NCI-H1092 (cell line): ENCODE measurements at places on chromosomes 16 and 17.

- DNase-seq = no peak
Observed at GRCh38 chr17:45073414-45074070, 12.4 kb downstream of the NMT1 start.

GRCh38 chr17:16971458-16972338 is at the start of gene TNFRSF13B:
TSS of gene TNFRSF13B (minus strand) at chr17:16972118. CDS start at chr17:16972075, 43 bp downstream.
- no peak for DNase-seq

DNA sequence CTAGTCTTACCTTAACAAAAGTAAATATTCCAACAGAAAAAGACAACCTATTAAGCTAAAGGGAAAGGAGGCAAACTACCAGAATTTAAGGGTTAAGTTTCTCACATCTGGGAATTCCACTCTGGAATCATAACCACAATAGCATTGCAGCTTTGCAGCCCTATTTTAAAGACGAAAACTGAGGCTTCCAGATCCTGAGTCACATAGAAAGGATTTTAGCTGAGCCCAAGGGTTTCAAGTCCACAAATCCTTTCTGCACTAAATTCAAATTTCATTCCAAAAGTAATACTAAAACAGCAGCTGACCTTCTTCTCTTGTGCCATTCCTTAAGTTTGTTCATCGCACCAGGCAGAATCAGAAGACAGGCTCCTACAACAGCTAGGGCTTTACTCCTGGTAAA is 17.8 kb downstream of the XYLT1 start:
- DNase-seq = no peak

DNA sequence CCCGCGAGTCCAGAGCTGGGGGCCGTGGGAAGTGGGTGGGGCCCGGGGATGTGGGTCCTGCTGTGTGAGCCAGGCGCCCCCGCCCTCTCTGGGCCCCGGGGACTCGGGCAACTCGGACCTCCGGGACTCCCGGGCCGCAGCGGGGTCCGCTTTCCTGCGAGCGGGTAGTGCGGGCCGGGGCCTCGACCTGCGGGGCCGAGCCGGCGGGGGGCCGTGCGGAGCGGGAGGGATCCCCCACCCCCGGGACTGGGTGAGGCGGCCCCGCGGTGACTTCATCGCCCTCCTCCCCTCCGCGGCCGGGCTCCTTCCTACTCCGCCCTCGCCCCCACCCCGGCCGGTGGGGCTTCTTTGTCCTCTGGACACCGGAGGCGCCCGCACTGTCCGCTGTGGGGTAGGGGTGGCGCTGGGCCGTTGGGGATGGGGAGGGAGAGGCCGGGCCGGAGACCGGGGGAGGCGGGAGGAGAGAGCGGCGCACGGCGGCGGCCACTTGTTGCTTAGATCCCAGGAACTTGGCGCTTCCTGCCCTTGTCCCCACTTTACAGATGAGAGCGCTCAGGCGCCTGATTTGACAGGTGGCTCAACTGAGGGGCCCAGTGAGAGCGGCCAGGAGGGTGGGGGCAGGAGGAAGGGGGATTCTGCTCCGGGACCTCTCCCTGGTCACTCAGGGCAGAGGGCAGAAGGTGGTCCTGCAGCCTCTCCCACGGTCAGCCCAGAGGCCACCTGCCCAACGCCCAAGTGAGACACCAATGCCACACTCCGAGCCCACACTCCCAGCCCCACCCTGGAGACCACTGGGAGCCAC is 874 bp downstream of the CMTM3 start:
- DNase-seq = no peak

DNA sequence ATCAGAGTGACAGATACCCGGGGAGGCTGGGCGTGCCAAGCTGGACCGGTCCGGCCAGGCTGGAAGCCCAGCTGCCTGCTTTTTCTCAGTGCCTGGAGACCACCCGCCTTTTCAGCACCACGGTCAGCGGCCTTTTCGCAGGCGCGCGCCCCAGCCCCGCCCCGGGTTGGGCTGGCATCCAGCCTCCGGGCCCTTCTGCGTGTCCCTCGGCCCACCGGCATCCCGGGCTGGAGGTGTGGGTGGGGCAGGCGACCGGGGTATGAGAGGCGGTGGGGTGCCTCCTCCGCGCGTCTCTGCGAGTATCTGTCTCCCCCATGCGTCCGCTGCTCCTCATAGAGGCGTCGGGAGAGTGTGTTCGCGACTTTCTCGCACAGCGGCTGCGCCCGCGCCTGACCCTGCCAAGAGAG is 102.5 kb downstream of the MRM1 start:
- DNase-seq = no peak

DNA sequence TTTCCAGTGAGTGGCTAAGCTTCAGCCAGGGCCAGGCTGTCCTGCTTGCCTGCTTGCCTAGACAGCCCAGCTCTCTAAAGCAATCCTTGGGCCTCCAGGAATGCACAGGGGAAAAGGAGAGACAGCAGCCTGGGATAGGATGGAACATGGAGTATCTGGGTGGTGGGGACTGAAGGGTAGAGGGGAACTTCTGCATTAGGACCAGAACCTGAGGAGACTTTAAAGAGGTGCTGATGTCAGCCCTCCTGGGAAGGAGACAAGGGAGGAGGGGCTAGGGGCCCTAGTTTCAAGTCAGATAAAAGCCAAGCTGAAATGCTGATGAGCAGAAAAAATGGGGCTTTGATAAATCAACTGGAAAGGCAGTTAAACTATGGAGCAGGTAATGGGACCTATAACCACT is 1.8 kb downstream of the HOXB7 start:
- no peak for DNase-seq

DNA sequence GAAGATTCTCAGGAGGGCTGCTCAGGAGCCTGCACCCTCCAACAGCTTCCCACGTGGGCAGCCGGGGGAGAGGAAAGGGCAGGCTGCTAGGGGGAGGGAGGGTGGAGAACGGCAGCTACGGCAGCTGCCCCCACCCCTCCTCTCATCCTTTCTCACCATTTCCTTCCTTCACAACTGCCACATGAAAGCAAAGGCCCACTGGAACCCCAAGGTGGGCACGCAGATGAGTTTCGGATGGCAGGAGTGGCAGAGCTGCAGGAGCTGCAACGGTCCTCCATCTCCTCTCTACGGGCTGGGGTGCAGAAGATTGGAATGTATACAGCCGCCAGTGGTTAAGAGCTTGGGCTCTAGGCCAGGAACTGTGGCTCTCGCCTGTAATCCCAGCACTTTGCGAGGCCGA is 77.7 kb downstream of the GAS7 start:
- no peak for DNase-seq

DNA sequence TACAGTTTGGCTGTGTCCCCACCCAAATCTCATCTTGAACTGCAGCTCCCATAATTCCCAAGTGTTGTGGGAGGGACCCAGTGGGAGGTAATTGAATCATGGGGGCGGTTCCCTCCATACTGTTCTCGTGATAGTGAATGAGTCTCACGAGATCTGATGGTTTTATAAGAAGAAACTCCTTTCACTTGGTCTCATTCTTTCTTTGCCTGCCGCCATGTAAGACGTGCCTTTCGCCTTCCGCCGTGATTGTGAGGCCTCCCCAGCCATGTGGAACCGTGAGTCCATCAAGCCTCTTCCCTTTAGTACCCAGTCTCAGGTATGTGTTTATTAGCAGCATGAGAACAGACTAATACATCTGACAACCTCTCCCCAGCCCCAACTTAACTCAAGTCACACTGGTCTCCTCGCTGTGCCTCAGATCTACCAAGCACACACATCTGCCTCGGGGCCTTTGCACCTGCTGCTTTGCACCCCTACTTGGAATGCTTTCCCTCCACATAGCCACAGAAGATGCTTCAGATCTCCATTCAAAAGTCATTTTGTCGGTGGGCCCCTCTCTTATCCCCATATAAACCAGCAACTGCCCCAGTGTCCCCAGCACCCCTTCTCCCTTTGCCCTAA is 74.4 kb downstream of the RPH3AL start:
- DNase-seq = no peak

- no peak for DNase-seq
Observed at GRCh38 chr16:85994492-85995490, 95.8 kb downstream of the IRF8 start.

DNA sequence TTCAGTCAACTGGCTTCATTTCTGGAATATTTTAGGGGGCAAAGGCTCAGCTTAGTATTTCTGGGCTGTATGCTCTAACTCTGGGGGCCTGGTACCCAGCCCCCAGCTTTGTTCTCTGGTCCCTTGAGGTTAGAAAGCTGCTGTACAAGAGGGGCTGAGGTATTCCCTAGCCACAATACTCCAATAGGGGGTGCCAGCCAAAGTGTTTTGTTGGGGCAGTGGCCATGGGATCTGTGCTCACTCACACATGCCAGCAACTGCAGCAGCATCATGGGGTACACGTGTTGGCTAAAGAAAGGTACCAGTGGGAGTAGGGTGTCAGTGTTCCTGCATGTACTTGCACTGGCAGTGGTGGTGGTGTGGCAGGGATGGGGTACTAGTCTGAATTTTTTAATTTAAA is 257.3 kb downstream of the CA10 start:
- DNase-seq = no peak
